ENCODE measurements at places on chromosomes 3 and 15.

GRCh38 chr3:141646760-141647561, 91.1 kb upstream of the RNF7 start:
- peak; percentile 34 for DNase-seq

DNA sequence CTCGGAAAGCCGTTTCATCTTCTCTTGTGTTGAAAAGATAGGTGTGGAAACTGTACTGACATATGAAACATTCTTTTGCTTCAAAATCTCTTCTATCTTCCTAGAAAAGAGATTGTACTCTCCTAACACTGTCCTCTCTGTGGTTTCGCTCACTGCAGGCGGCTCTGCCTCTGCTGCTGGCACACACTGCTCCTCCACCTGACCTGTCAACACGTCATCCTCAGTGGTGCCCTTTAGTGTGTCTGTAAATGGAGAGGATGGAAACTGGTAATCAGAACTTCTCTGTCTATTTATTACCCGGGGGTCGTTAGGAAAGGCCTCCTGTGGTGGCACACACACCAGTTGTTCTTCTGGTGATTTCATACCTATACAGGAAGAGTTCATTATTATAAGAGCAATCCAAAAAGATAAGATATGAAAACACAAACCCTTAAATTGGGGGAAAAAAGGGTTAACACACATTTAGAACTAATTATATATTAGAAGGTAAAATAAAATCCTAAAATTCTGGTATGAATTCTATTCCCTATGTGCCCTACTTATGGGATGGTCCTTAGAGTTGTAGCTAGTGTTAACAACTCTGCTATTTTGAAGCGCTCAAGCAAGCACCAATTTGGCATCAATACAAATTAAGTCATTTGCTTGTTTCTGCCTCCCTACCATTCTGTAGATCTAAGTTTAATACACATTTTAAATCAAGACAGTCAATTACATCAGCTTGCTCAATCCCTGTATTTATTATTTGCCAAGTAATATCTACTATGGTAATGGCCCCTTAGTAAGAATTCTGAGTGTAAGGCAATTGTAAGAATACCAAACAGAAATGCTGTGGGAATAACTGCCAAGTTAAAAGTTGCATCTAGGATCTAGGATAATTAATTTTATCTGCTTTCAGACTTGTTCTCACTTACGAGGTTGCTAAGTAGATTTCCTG, 49.2 kb downstream of the TASOR start:
- no peak for DNase-seq

DNA sequence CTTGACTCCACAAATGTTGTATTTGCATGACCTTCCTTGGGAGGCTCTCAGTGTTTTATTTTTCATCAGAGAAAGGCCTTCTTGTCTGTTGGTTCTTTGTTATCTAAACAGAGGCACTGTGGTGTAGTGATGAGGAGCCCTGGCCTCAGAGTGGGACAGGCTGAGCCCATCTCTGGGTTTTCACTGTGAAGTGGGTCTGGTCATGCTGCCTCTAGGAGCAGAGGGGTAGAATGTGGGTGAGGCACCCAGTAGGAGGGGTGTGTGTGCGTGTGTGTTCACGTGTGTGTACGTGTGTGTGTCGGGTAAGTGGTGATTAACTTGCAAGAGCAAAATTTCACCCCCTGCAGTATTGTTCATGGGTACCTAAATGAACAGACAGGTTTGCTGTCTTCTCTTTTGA, 14.4 kb downstream of the KLF13 start:
- no peak for DNase-seq

- DNase-seq = no peak
Observed at GRCh38 chr3:142077155-142077858, 72.0 kb downstream of the TFDP2 start.

DNA sequence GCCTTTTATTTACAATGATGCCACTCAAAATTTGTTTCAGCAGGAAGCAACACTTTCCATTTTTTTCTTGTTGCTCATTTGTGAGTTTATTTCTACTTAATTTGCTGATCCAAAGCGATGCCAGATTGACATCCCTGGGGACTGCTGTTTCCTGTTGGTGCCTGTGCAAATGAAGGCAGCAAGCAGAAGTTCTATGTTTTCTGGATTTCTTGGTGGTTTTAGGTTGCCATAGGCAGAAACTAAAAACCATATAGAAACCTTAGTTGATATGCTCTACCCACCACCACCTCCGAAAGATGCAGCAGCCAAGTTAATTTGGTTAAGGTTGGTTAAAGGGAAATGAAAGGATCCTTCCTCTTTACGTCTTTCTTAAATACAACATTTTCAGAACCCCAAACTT, 356.2 kb downstream of the RBMS3 start:
- DNase-seq = no peak

All from HAP-1 (cell line).